ENCODE measurements at places on chromosomes 7 and 10.

DNA sequence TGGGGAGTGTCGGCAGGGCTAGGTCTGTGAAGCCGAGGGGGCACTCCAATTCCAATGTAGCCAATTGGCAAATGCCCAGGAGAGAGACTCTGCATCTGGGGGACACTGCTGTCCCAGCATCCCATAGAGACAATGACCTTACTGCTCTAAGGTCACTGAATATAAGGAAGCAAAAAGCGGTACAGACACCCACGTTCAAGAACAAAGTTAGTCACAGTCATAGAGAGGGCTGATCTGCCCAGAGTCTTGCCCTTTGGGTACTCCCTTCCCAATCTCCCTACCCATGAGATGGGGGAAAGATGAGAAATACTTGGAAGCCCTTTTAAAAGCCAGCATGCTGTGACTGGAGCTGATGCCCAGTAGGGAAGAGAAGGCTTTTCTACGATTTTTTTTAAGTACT is 76.3 kb upstream of the GSDME start:
- DNase-seq: no peak
- peak overlapping the region; percentile 99 for H3K27ac ChIP-seq
- H3K36me3 ChIP-seq: peaks cover 13% of the 10 kb centered on the region
- H3K4me1 ChIP-seq: peaks cover 88% of the 10 kb centered on the region
- peak overlapping the region; percentile 83 for H3K4me3 ChIP-seq

DNA sequence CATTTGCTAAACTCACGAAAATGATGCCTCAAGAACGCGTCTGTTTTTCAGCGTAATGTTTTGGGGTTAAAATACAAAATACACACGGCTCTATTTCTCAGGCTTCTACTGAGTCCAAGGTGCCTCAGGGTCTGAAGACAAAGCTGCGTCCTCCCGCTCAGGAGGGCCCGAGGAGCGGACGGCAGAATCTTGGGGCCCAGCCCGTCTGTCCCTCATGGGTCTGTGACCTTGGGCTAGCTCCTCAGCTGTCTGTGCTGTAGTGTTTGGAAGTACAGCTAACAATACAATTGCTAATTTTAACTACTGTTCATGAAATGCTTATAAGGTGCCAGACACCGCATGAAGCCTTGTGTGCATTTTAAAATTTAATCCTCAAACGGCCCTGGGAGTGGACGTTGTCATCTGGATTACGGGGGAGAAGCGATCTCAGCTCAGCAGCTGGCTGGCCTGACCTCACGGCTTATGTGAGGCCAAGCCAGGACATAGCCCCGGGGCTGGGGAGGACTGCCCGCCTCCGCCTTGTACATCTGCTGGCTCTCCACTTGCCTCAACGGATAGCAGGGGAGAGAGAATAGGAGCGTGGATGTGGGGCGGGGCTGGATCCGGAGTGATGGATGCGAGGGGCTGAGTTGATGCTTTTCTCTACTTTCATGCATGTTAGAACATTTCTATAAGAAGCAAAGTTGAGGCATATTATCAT is 357.4 kb downstream of the GLRX3 start:
- no peak overlapping the region for H3K4me3 ChIP-seq
- no peaks in the 10 kb centered on the region for H3K36me3 ChIP-seq
- no peak for DNase-seq
- no peak overlapping the region for H3K27ac ChIP-seq
- no peaks in the 10 kb centered on the region for H3K27me3 ChIP-seq
- no peaks in the 10 kb centered on the region for H3K4me1 ChIP-seq

- H3K4me1 ChIP-seq: peaks cover 90% of the 10 kb centered on the region
- peak overlapping the region; percentile 72 for H3K4me3 ChIP-seq
- DNase-seq: no peak
Observed at GRCh38 chr10:6068006-6068405, 5.8 kb upstream of the IL2RA start.

DNA sequence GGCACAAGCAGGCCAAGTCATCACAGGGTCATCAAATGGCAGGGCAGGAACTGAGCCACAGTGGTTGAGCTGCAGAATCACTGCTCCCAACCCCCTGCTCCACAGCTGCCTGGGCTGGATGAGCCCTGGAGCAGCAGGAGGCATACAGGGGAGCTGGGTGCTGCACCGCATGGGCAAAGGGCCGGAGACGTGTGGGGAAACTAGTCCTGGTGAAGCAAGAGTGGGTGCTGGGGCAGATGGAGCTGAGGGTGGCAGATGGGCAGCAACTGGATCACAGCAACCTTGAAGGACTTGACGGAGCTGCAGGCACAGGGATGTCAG is 16.0 kb upstream of the VOPP1 start:
- no peak overlapping the region for H3K4me3 ChIP-seq
- peaks cover 34% of the 10 kb centered on the region for H3K4me1 ChIP-seq
- no peaks in the 10 kb centered on the region for H3K27me3 ChIP-seq
- H3K27ac ChIP-seq: no peak overlapping the region
- no peak for DNase-seq
- no peaks in the 10 kb centered on the region for H3K36me3 ChIP-seq

DNA sequence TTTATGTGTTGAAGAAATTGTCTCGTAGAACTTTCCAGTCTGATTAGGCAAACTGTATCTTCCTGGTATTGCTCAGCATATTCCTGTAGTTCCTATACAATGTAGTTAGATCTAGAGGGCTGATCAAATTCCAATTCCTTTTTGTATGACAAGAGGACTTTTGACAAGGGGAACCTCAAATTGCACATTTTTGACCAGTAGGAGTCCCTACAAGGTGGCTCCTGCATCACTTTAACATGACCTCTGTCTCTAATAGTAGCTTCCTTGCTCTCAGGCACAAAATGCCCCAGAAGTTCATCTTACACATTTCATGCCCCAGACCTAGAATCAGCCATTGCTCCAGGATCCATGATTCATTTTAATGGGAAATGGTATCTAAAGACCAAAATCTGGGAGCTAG is 18.7 kb downstream of the HERPUD2 start:
- no peak for DNase-seq
- peaks cover 32% of the 10 kb centered on the region for H3K4me1 ChIP-seq
- peaks cover 17% of the 10 kb centered on the region for H3K36me3 ChIP-seq

- peaks cover 20% of the 10 kb centered on the region for H3K27me3 ChIP-seq
- no peak overlapping the region for H3K4me3 ChIP-seq
- no peak overlapping the region for H3K27ac ChIP-seq
- H3K4me1 ChIP-seq: peaks cover 20% of the 10 kb centered on the region
- no peak for DNase-seq
Observed at GRCh38 chr10:132964231-132964630, 21.9 kb upstream of the CFAP46 start.

DNA sequence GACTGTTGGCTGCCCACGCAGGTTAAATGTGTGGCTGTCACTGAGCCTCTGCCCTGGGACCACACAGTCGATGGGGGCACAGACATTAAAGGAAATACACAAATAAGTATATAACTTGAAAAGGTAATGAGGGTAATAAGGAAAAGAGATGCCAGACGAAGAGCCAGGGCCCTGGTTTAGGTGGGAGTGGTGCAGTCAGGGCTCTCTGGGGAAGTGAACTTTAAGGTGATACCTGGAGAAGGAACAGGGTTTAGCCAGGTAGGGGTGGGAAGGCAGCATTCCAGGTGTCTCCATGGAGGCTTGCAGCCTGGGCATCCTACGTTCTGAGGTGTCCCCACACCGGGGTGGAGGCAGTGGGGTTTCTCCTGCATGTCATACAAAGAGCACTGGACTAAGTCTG is 50.4 kb downstream of the UNC5B start:
- no peak overlapping the region for H3K4me3 ChIP-seq
- no peak overlapping the region for H3K27ac ChIP-seq
- peaks cover 3% of the 10 kb centered on the region for H3K27me3 ChIP-seq
- H3K4me1 ChIP-seq: no peaks in the 10 kb centered on the region

- no peak for DNase-seq
- no peak overlapping the region for H3K27ac ChIP-seq
- no peaks in the 10 kb centered on the region for H3K4me1 ChIP-seq
- no peak overlapping the region for H3K4me3 ChIP-seq
- H3K36me3 ChIP-seq: no peaks in the 10 kb centered on the region
Observed at GRCh38 chr7:129975309-129975708, 22.5 kb upstream of the UBE2H start.

DNA sequence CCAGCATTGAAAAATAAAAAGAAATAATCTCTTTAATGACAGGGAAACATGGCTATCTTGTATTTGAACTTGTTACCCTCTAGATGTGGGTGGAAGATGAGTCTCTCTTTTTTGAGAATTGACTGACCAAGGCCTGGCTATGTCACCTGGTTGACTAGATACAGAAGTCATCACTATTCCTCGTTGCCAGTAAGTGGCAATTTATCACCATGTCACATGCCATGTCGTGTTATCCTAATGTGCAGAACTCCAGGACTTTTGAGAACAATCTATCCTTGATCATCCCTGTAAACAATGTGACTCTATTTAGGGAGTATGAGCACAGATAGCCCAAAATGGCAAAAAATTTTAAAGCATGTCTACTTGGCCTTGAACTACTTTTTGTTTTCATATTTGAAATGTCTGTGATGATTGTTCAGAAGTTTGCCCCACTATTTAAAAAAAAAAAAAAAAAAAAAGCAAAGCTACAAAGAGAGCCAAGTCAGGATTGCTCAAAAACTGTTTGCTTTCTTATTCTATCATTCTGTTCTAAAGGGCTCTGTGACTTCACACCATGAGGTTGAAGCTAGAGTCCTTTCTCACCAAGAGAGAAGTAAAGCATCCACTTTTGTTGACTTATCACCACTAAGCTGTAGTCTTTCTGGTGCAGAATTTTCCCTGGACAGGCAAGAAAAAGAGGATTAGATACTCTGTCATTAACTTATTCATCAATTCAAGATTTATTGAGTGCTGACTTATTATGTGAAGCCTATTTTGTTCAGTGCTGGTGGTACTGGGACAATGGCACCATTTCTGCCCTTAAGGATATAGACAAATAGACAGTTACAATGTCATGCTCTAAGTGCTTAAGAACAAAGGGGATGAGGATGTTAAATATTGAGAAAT is 10.4 kb upstream of the WIPF3 start:
- no peak for DNase-seq
- H3K27ac ChIP-seq: no peak overlapping the region
- H3K27me3 ChIP-seq: peaks cover 8% of the 10 kb centered on the region
- H3K36me3 ChIP-seq: no peaks in the 10 kb centered on the region
- H3K4me1 ChIP-seq: no peaks in the 10 kb centered on the region

GRCh38 chr7:88001744-88002530 is 67.9 kb downstream of the ADAM22 start:
- no peak overlapping the region for H3K27ac ChIP-seq
- H3K27me3 ChIP-seq: no peaks in the 10 kb centered on the region
- H3K4me3 ChIP-seq: no peak overlapping the region
- no peaks in the 10 kb centered on the region for H3K36me3 ChIP-seq
- DNase-seq: no peak

DNA sequence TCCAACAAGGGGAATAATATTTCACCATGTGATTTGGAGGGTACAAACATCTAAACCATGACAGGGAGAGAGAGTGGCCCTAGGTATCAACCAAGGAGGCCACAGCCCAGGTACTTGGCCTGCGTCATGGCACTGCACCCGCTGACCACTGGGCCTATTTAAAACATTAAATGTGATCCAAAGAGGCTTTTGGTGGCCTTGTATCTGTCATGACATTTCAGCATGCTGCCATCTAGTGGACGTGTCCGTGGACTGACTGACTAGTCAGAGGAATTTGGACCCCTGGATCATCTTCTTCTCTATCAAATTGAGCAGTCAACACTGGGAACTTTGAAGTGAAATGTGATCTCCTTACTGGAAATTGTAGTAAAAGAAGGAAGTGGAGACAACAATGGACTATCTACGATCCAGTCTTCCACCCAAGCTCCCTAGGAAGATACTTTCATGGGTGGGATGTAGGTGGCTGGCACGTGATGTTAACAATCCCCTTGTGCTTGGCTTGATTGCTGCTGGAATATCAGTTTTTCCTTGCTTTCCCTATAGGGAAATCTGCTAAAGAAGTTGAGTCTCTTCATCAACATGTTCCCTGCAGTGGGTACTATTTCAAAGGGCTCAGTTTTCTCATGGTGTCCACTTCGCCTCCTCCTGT is 24.6 kb upstream of the ITGA8 start:
- DNase-seq: no peak
- no peaks in the 10 kb centered on the region for H3K27me3 ChIP-seq
- H3K27ac ChIP-seq: no peak overlapping the region
- no peaks in the 10 kb centered on the region for H3K36me3 ChIP-seq

DNA sequence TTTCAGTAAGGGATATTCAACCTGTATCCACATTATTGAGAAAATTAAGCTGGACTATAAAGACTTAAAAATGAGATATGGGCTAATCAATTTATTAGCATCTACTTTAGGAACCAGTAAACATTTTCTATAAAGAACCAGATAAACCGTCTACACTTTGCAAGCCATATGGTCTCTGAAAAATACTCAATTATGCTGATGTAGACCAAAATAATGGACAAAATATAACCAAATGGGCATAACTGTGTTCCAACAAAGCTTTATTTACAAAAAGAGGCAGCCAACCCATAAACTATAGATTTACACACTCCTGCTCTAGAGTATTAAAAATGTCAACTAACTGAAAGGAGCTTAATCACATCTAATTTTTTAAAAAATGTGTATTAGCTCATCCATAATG is 42.3 kb downstream of the TNPO3 start:
- no peak for DNase-seq
- no peak overlapping the region for H3K4me3 ChIP-seq
- H3K27me3 ChIP-seq: no peaks in the 10 kb centered on the region
- H3K27ac ChIP-seq: no peak overlapping the region

- DNase-seq: no peak
- H3K4me3 ChIP-seq: no peak overlapping the region
- peaks cover 2% of the 10 kb centered on the region for H3K27me3 ChIP-seq
- H3K36me3 ChIP-seq: no peaks in the 10 kb centered on the region
- no peak overlapping the region for H3K27ac ChIP-seq
Observed at GRCh38 chr10:104767745-104768144, 126.7 kb downstream of the SORCS3 start.

GRCh38 chr7:100567031-100567730 is 6.5 kb downstream of the SAP25 start:
- no peaks in the 10 kb centered on the region for H3K27me3 ChIP-seq
- H3K4me1 ChIP-seq: peaks cover 43% of the 10 kb centered on the region
- peak overlapping the region; percentile 21 for H3K27ac ChIP-seq
- H3K36me3 ChIP-seq: peaks cover 9% of the 10 kb centered on the region

GRCh38 chr10:82618007-82618406 is 743.0 kb downstream of the NRG3 start:
- H3K36me3 ChIP-seq: no peaks in the 10 kb centered on the region
- no peak overlapping the region for H3K4me3 ChIP-seq
- H3K27ac ChIP-seq: no peak overlapping the region
- no peaks in the 10 kb centered on the region for H3K4me1 ChIP-seq

- DNase-seq: no peak
- H3K4me3 ChIP-seq: no peak overlapping the region
- H3K27ac ChIP-seq: no peak overlapping the region
- peaks cover 4% of the 10 kb centered on the region for H3K27me3 ChIP-seq
- H3K4me1 ChIP-seq: no peaks in the 10 kb centered on the region
Observed at GRCh38 chr10:113252650-113253618, 299.9 kb upstream of the HABP2 start.
